Activated B cell treated with CpG ODN at 0.5 μM for 24 hours (primary cell): ENCODE measurements at places on chromosomes 2 and 18. TPM values are rescaled to one million over a fixed set of nuclear protein-coding genes. Genes with fewer than 3 reads are reported as not detected.

Gene UGT1A10
- not detected in 2 replicates for total RNA-seq

DNA sequence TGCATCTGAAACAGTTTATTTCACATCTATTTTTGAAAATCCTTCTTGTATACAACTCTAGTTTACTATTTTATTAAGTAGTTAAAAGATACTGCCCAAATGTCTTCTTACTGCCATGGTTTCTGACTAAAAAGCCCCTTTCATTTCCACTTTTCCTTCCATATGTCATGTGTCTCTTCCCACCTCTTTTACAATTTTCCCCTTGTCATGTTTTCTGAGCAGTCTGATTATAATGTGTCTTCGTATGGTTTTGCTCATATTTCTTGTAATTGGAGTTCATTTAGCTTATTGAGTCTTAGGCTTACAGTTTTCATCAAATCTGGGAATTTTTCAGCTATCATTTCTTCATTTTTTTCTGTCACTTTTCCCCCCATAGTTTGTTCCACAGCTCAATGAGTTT lies 813.9 kb upstream of the GYPC start:
- no peak overlapping the region for H3K27ac ChIP-seq
- H3K36me3 ChIP-seq = no peaks in the 10 kb centered on the region

GRCh38 chr18:8496186-8496585 lies 113.1 kb upstream of the RAB12 start:
- H3K4me3 ChIP-seq = no peak overlapping the region
- H3K27ac ChIP-seq = no peak overlapping the region
- no peaks in the 10 kb centered on the region for H3K36me3 ChIP-seq
- H3K27me3 ChIP-seq = peaks cover 16% of the 10 kb centered on the region
- no peak for DNase-seq

Gene DSG2
- total RNA-seq = not detected in 2 replicates

Gene WDR43
- total RNA-seq = 86.6 and 98.8 TPM in 2 replicates

Gene PLGLB1
- 5.5 and 8.3 TPM in 2 replicates for total RNA-seq

DNA sequence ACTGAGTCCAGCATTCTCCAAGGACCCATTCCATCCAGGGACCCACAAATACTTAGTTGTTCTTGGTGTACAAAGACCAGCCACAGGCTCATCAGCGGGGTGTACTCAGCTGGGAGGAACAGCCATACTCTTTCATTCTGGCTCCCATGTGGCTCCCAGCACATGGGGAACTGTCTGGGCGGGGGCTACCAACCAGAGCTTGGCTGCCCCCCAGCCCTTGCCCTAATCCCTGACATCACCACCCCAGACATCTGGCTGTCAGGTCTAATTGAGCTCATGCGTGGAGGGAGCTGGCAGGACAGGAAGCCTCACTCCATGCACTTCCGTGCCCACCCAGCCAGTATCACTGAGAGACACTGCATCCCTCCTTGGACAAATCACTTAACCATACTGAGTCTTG lies 283.6 kb downstream of the DYSF start:
- no peaks in the 10 kb centered on the region for H3K27me3 ChIP-seq
- H3K27ac ChIP-seq = no peak overlapping the region
- DNase-seq = no peak
- no peaks in the 10 kb centered on the region for H3K4me1 ChIP-seq
- H3K36me3 ChIP-seq = no peaks in the 10 kb centered on the region

DNA sequence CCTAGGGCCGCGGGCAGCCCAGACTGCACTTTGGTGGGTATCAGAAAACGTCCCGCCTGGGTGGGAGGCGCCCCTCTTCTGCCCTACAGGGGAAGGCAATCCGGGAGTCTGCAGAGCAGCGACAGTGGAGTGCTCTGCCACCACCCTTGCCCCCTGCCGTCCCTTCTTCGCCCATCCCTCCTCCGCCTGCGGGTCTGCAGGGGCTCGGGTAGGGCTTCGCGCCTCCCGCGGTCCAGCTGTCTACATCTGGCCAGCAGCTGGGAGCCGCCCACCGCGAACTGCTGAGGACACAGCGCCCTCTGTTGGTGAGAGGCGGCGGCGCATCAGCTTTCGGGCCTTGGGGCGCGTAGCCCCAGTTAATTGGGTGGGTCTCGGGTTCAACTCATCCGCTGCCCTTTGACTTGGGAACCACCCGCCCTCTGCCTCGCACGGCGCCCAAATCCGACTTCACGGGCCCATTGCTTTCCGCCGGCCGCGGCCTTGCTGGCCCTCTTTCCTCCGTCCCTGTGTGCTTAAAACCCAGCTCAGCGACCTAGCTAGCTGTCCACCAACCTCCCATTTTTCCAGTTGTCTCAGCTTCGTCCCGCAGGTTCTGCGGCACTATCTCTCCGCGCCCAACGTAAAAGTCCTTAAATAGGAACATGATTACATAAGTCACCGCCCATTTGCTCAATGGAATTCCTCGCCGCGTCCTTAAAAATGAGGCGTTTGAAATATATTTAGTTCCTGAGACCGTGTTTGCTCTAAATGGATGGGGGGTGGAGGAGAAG lies 17.6 kb downstream of the WNT10A start:
- peak; percentile 88 for DNase-seq
- H3K4me1 ChIP-seq = peaks cover 47% of the 10 kb centered on the region
- no peaks in the 10 kb centered on the region for H3K36me3 ChIP-seq

DNA sequence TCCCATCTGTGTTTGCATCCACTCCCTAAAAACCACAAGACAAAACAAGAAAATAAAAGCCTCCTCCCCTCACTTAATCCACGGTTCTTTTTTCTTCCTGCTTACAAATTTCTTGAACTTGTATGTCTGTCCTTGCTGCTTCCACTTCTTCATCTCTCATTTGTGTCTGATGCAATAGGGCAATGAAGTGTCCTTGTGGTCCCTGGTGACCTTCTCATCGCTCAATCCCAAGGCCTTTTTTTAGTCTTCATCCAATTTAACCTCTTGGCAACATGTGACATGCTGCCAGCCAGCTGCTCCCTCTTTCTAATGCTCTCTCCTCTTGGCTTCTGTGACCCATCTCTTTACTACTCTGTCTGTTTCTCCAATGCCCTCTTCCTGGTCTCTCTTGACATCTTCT lies 87.6 kb downstream of the SEMA4F start:
- H3K4me1 ChIP-seq = no peaks in the 10 kb centered on the region
- no peaks in the 10 kb centered on the region for H3K36me3 ChIP-seq
- H3K4me3 ChIP-seq = no peak overlapping the region
- DNase-seq = no peak
- H3K27me3 ChIP-seq = peaks cover 13% of the 10 kb centered on the region
- no peak overlapping the region for H3K27ac ChIP-seq

GRCh38 chr2:196376984-196377877 lies 205.9 kb upstream of the STK17B start:
- no peak overlapping the region for H3K27ac ChIP-seq
- no peaks in the 10 kb centered on the region for H3K36me3 ChIP-seq
- no peaks in the 10 kb centered on the region for H3K27me3 ChIP-seq
- no peak for DNase-seq
- H3K4me1 ChIP-seq = peaks cover 6% of the 10 kb centered on the region

DNA sequence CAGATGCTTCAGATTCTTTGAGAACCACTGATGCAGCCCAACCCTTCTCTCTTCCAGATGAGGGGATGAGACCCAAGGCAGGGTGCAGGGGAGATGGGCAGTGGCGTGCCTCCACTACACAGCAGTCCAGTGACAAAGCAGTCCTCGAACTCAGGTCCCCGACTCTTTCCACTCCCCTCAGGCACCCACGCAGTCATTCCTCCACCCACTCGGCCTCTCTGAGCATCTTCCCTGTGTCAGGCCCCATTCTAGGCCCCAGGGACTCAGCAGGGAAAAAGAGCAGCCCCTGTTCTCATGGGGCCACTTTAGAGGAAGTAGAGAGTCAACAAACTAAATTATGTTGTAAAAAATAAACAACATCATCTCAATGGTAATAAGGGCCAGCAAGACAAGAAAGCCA lies 15.2 kb downstream of the KCNK3 start:
- no peak for DNase-seq
- H3K4me1 ChIP-seq = no peaks in the 10 kb centered on the region
- H3K27me3 ChIP-seq = peaks cover 16% of the 10 kb centered on the region
- H3K27ac ChIP-seq = no peak overlapping the region
- H3K4me3 ChIP-seq = no peak overlapping the region

- no peaks in the 10 kb centered on the region for H3K27me3 ChIP-seq
- peaks cover 86% of the 10 kb centered on the region for H3K36me3 ChIP-seq
- H3K27ac ChIP-seq = no peak overlapping the region
- no peak for DNase-seq
- peaks cover 4% of the 10 kb centered on the region for H3K4me1 ChIP-seq
Measured at GRCh38 chr2:85049236-85049635, 78.3 kb downstream of the KCMF1 start.

GRCh38 chr2:179558010-179558934 lies 293.6 kb upstream of the SESTD1 start:
- no peak overlapping the region for H3K27ac ChIP-seq
- no peak overlapping the region for H3K4me3 ChIP-seq
- peaks cover 2% of the 10 kb centered on the region for H3K27me3 ChIP-seq
- no peaks in the 10 kb centered on the region for H3K4me1 ChIP-seq

Gene CASP10
- total RNA-seq = 9.5 and 13.8 TPM in 2 replicates

Gene AQP12A
- total RNA-seq = not detected in 2 replicates

- peaks cover 51% of the 10 kb centered on the region for H3K36me3 ChIP-seq
- peaks cover 50% of the 10 kb centered on the region for H3K4me1 ChIP-seq
- H3K4me3 ChIP-seq = peak overlapping the region; percentile 52
Measured at GRCh38 chr2:27069436-27069835, 2.0 kb downstream of the OST4 start.

GRCh38 chr2:224850081-224850480 lies 133.9 kb upstream of the CCDC195 start:
- no peak overlapping the region for H3K27ac ChIP-seq
- H3K27me3 ChIP-seq = no peaks in the 10 kb centered on the region
- H3K4me3 ChIP-seq = no peak overlapping the region
- no peak for DNase-seq

Gene CLEC4F
- total RNA-seq = not detected in 2 replicates

Gene PIAS2
- total RNA-seq = 34.2 and 36.0 TPM in 2 replicates

GRCh38 chr2:64362562-64363026 lies 91.4 kb upstream of the LGALSL start:
- no peak overlapping the region for H3K4me3 ChIP-seq
- no peak for DNase-seq
- no peak overlapping the region for H3K27ac ChIP-seq
- H3K36me3 ChIP-seq = no peaks in the 10 kb centered on the region

DNA sequence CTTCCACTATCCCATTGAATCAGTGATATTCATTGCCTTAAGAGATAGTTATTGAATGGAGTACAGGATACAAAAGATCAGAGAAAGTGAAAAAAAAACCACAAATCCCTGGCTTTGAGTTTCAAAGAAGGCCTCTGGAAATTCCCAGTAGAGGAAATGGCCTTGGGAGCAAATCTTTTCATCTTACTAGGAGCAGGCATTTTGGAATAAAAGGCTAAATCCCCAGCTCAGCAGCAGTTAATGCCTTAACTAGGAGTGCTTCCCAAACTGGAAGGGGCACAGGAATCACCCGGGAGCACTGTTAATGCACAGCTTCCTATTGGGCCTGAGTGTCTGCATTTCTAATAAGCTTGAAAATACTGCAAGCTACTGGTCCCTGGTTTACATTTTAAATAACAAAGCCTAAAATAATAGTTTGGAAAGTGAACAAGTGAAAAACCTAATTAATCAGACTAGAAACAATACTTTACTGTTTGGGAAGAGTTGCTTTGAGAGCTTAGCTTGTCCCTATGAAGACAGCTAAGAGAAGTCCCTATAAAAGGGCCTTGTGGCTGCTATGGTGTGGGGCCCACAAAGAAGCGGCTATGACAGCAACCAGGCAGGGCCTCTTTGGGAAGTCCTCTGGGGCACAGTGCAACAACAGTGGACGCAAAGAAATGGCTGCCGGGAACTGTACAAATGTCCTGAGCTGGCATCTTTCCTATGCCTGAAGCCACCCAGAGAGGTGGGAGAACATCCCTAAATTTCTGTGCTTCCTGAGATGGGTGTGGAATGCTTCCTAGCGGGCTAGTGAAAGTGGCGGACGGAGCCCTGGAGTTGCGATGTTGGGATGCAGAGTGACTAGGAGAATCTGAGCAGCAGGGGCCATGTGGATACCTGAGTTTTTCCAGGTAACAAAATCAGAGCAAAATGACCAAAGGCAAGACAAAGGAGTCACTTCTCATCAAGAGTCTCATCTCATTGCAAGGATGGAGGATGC lies 117.1 kb upstream of the KLHL14 start:
- H3K36me3 ChIP-seq = no peaks in the 10 kb centered on the region
- no peak for DNase-seq
- peaks cover 52% of the 10 kb centered on the region for H3K4me1 ChIP-seq

Gene PLEKHA3
- total RNA-seq = 28.3 and 29.6 TPM in 2 replicates

- H3K4me3 ChIP-seq = no peak overlapping the region
- no peaks in the 10 kb centered on the region for H3K4me1 ChIP-seq
- H3K27me3 ChIP-seq = no peaks in the 10 kb centered on the region
- DNase-seq = no peak
- H3K36me3 ChIP-seq = peaks cover 5% of the 10 kb centered on the region
Measured at GRCh38 chr18:6219116-6219717, 195.5 kb downstream of the L3MBTL4 start.

DNA sequence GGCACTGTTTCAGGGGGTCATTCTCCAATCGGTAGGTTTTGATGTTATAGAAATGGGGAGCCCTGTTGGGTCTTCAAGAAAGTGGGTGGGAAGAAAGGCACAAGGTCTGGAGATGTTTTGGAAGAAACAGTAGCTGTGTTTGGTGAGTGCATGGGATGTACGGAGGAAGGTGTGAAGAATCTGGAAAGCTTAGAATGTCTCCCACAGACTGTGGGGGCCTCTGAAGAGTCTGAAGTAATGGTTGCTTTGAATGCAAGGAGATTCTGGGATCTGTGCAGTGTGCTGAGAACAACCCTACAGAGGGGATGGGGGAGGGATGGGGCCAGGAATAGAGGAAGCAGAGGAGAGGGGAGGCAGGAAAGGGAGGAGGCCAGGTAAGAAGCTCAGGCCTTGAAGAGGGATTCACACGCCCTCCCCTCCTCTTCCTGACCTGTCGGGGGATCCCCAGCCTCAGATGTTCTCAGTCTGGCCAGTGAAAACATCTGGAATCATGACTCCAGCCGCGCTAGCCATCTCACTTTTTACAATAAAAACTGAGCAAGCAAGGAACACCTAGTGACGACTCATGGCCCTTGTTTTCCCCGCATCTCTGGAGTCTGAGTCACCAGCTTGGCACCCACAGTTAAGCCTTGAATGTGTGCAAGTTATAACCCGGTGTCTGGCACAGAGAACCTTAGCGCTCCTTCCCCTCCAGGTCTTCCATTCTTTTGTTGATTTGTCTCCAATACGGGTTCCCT lies 74.2 kb downstream of the SH3BP4 start:
- no peaks in the 10 kb centered on the region for H3K4me1 ChIP-seq
- no peaks in the 10 kb centered on the region for H3K36me3 ChIP-seq
- DNase-seq = no peak
